Left renal cortex interstitium (tissue), 4 donors: ENCODE measurements at places on chromosomes 4 and X.

DNA sequence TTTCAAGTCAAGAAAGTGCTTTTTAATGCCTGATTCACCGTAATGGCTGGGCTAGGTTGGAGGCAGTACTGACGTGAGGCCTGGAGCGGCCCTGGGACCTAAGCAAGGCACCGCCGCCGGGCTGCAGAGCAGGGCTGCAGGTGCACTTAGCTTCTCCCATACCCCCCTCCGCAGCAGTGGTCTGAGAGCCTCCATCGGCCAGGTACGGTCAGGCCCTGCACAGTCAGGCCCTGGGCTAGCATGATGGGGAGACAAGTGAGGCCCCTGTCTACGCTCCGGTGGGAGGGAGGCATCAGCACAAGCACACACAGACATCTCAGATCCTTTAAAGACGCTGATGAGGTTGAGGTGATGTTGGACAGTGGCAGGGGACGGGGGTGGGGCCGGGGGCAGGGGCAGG, 4.7 kb downstream of the MAEA start:
- DNase-seq, result no peak

DNA sequence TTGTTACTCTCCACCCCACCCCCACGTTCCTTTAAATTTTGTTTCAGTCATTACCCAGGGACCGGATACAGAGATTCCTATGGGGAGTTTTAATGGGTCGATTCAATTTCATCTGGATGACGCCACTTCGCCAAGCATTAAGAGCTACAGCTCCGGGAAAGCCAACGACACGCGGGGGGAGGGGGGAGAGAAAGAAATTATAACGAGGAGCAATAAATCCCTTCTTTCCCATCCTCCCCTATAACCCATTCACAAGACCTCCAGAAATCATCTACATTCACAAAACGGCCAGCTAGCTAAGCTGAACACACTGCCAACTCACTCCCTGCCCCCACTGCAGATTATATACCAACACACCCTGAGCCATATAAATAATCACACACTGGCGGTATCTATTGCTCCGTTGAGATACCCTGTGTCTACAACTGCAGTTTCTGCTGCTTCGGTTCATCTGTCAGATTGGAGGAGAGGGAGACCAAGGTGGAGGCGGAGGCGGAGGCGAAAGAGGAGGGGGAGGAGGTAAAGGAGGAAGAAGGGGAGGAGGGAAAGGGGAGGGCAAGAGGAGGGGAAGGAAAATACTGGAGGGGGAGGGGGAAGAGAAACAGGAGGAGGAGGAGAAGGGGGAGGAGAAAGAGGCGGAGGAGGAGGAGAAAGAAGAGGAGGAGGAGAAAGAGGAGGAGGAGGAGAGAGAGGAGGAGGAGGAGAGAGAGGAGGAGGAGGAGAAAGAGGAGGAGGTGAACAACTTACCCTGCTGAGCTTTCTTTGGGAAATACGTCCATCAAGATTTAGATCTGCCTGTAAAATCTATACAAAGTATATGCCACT, 113.9 kb upstream of the VAMP7 start:
- peak; percentile 45 for DNase-seq

DNA sequence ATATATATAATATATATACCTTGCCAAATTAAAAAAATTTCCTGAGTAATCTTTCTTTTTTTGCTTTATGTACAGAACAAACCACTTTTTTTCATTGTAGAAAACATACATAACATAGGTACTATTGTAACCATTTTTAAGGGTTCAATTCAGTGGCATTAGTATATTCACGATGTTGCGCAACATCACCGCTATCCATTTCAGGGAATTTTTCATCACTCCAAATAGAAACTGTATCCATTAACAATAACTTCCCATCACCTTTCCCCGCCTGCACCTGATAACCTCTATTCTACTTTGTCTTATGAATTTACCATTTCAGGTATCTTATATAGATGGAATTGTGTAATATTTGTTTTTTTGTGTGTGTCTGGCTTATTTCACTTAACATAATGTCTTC, 124.7 kb downstream of the MGST2 start:
- DNase-seq, result no peak

- DNase-seq, result no peak
Observed at GRCh38 chrX:154603438-154604430, 15.3 kb downstream of the CTAG1B start.

DNA sequence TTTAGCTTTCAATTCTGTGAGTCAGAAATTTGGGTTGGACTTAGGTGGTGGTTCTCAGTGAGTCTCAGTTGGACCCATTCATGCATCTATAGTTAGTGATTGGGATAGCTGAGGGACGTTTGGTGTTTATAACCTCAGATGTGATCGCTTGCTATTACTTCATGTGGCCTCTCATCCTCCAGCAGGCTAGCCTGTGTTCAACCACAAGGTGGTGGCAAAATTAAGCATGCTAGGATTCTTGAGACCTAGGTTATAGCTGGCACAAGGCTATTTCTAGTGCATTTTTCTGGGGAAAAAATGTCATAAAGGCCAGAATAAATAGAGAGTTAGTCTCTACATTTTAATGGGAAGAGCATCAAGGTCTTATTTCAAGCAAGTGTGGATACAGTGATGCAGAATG, 10.9 kb upstream of the GRPR start:
- no peak for DNase-seq

DNA sequence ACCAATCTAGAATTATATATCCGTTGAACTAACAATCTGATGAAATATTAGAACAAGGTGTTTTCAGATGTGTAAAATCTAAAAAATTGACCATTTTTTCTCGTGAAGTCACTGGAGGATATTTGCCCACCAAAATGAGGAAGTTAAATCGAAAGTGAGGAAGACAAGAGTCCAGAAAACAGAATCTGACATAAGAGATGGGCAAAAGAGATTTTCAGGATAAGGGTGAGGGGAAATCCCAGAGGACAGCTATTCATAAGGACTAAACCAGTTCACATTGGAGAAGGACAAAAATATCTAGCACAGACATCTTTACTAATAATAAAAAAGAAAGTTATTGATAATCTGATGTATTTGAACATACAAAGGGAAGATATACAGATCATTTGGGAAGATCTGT, 18.7 kb upstream of the ALG13 start:
- no peak for DNase-seq

- no peak for DNase-seq
Observed at GRCh38 chrX:57364145-57364544, 77.6 kb downstream of the FAAH2 start.

DNA sequence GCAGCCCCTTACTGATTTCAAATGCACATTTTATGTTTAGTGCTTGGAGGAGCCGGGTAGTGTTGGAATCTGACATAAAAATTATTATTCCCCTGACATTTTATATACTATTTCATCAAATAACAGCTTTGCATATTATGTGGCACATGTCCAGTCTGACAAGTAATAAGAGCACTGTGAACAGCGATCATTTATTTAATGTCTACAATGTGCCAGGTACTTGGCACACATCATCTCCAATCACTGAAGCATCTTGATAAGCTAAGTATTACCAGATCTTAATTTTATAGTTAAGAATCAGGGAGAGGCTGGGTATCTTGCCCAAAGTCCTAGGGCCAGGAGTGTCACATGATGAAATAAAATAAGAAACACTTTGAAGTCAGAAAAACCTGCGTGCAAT, 197.2 kb downstream of the NR3C2 start:
- no peak for DNase-seq

DNA sequence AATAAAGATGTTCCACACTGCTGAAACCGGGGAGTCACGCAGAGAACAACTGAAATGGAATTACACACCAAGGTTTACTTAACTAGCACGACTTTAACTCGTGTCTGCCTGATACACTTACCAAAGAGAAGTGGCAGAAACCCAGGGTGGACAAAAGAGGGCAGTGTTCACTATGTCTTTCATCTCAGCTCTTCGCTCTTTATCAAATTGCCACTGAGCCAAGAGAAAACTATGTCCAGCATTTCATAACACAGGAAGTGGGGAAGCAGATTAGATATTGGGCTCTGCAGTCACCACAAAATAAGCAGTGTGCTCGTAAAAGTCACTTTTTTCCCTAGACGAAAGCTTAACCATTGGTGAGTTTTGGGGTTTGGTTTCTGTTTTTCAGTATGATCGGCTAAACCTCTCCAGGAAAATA, 155.7 kb downstream of the CHIC2 start:
- DNase-seq, result peak; percentile 63

DNA sequence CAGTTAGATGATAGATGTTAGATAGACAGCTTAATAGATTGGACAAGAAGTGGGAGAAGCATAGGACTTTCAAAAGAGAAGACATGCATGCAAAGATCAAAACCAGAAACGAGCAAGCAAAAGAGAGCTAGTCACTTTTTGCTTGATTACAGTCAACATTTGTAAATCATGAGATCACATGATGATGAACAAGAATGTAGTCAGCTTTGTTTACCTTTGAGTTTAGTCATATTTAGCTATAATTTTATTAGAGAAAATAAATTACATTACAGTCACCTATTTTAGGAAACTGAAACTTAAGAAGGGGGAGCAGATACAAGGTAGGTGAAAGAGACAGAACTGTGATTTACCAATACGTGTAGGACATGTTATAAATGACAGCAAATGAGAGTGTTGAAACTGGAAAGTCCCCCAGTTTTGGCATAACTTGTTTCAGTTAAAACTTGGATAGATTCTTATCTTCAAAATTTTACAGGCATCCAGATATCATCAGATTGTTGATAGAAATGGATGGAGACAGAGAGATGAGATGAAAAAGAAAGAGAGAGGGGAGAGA, 1083.1 kb upstream of the PCDH10 start:
- no peak for DNase-seq

DNA sequence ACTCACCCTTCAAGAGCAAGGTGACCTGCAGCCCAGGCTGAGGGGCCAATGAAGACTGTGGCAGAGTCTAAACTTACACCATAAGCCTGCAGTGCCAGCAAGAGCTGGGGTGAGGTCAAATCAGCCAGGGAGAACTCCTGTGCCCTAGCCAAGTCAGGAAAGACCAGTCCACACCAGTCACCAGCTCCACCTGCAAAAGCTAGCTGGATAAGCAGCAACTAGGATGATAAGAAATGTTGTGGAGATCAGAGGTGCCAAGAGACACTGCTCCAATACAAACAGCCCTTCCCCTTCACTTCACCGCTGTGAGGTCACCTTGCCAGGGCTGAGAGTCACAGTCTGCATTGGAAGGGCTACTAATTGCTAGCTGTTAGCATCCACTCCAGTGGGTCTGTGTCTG, 31.3 kb downstream of the NIPAL1 start:
- no peak for DNase-seq

GRCh38 chrX:114028907-114029662, 554.8 kb upstream of the HTR2C start:
- DNase-seq, result no peak

DNA sequence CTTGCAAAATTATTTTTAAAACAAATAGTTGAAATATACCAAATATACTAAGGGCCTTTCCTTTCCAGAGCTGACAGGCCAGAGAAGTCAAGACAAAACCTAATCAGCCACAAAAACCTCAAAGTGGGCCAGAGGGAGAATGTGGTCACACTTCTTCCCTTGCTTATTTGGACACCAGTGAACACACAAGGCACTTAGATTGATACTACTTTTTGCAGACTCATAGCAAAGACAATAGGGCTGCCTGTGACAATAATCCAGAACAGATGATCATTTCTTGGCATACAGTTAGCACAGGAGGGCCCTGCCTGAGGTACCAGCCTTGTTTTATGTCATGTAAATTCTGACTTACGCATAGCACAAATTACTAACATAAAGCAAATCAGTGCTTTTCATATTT, 215.7 kb upstream of the NEIL3 start:
- DNase-seq, result no peak

DNA sequence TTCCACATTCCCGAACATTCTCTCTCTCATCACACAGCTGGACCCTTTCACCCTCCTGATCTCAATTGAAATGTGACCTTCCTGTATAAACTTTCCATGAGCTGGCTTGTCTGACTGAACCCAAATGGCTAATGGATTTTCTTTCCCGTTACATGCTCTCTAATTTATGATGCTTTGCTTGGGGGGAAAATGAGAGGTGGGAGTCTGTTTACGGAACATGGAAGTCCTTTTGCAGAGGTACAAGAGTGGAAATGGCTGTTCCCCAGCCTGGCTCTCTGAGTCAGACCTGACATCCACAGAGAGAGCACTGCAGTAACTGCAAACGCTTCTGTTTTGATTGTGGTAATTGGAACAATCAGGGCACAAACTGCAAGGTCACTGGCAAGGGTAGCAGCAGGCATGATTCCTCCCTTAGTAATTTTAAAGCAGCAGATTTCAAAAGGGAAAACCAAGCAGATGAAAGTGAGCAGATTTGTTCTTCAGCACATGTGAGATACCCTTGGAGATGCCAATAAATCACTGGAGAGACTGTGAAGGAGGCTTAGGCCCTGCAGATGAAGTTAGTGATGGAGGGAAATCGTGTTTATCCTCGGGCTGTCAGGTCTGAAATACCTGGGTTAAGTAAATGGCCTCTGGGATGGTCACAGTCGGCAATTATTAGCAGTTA, 83.9 kb downstream of the SNCA start:
- peak; percentile 65 for DNase-seq

GRCh38 chrX:10483191-10483831, 137.1 kb downstream of the MID1 start:
- DNase-seq, result no peak

DNA sequence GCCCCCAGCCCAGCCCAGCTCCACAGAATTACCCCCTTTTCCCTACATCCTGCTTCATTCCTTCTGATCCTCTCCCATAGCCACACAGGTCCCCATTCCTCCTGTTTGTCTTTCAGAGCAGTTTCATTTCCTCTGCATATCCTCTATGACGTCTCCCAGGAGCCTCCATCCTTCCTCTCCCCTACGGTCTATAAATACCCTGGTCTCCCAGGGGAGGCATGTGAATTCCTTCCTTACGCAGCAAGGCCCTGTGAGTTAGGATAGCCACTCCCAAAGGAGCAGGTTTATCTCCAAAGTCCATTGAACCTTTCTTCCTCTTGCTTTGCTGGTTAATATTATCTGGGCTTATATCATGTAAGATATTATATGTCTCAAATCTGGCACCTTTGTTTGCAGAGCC, 8.4 kb upstream of the APLN start:
- DNase-seq, result no peak

DNA sequence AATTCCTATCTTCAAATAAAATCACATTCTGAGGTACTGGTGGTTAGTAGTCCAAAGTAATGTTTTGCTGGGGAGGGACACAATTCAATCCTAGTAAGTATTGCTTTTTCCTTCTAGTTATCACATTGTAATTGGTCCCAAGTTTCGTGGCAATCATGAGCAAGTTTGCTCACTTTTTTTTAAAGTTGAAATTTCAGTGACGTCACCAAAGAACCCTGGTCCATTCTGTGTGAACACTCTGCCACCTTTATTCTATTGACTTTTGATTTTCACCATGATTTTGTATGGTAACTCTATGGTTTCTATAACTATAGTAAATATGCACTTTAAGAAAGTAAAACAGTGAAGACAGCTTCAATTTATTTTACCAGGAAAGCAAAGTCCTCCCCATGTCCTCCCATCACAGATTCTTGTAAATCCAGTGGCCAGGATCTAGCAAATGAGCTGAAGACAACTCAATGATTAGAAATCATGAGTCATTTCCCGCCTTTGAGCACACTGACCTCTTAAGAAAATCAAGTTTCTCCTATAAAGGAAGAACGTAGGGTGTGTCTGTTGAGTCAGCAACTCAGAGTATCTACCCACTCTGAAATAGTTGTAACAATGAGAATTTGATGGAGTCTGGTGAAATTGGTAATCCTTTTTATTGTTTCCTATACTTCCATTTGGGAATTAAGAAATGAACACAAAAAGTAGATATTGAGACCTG, 1306.6 kb upstream of the PABPC4L start:
- DNase-seq, result no peak

- DNase-seq, result no peak
Observed at GRCh38 chr4:138500869-138501268, 258.7 kb upstream of the SLC7A11 start.
